PC-3 (cell line): ENCODE measurements at places on chromosomes 6 and 20. TPM values are rescaled to one million over a fixed set of nuclear protein-coding genes. Genes with fewer than 3 reads are reported as not detected.

DNA sequence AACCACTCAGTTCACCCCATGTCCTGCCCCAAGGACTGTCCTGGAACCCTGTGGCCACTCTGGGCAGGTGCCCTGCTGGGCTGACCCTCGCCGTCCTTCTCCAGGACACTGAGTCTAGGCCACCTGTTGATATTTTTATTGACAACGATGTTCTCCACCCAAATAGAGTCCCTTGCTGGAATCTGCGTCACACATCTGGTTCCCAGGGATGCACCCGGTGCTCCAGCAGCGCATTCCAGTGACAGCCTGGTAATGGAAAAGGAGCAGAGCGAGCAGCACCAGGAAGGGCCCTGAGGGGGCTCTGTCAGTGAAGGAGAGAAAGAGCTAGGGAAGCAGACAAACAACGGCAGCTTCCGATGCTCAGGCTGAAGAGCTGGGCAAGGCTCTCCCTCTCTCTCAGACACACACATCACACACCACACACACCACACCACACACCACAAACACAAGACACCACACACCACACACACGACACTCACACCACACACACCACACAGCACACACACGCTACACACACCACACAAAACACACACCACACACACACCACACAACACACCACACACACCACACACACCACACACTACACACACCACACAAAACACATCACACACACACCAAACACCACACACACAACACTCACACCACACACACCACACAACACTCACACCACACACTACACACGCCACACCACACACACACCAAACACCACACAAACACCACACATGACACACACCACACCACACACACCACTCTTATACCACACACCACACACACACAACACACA lies 117.9 kb upstream of the THBS2 start:
- no peak for DNase-seq

DNA sequence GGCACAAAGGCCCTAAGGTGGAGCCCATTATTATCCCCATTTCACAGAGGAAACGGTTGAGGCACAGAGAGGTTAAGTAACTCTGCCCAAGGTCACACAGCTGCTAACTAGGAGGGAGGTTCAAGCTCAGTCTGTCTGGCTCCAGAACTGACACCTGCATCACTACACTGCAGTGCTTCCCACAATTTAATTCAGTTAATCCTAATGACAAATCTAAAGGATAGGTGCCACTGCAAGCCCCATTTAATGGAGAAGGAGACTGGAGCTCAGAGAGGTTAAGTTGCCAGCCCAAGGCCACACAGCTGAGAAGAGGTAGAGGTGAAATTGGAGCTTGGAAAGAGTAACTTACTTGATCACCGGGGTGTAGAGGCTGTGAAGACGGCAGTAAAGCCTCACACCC lies 148.8 kb downstream of the PREX1 start:
- no peak for DNase-seq

The TAAR6 gene
- not detected in 2 replicates for total RNA-seq

DNA sequence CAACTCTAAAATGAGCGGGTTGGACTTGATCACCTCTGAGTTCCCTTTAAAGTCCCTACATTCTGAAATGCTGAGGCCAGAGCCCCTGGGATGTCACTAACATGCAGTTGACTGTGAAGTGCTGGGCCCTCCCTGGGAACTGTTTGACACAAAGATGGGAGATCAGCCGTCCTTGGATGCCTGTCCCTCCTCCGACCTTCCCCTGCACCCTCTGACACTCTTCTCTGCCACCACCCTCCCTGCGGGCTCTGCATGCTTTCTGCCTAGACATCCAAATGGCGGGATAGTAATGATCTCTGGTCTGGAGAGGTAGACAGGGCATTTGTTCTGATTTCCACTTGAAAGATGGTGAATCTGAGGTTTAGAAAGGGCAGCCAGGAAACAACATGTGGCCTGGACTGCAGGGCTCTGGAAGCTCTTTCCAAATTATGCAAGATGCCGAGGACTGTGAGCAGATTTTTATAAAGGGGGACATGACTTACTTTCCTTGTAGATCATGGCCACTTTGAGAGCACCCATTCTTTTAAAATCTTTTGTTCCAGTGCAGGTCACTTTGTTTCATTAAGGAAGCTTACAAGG lies 113.2 kb downstream of the ZDHHC14 start:
- no peak for DNase-seq

GRCh38 chr20:22385602-22386305 lies 198.6 kb downstream of the FOXA2 start:
- DNase-seq, result peak; percentile 60

- DNase-seq, result no peak
These were observed 64.0 kb upstream of the TXNDC5 start for GRCh38 chr6:7974565-7974937.

- no peak for DNase-seq
These were observed 2.0 kb downstream of the ARFGAP1 start for GRCh38 chr20:63274381-63275228.

The HLA-DRB5 gene
- not detected in 2 replicates for total RNA-seq

DNA sequence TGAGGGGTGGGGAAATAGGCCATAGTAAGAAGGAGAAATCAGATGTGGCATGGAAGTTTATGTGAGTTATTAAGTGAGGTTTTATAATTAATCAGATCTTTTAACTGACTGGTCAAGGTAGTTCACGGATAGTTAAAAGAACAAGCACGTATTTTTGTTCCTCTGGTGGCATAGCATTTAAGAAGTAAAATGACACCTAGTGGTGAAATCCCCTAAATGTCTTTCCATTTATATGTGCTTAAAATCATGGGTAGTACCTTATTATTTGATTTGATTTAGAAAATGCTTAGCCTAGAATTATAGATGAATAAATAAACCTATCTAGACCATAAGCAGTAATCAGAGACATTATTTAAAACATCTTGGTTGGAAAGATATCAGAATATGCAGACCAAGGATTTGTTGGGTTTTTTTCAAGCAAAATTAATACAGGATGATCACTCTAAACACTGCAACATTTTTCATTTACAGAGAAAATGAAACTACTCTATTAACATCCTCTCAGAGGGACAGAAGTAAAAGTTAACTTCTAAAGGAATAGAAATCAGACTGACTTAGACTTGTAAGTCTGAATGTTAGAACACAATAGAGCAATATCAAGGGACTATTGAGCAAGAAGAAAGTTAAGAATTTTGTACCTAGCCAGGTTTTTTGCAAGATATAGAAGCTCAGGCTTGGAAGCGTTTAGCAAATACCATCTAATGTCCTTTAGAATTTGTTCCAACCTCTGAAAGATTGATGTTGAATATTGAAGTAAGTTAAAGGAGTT lies 81.1 kb downstream of the STXBP5 start:
- peak; percentile 68 for DNase-seq

The CENPW gene
- 28.9 and 33.6 TPM in 2 replicates for total RNA-seq

The CTAGE9 gene
- not detected in 2 replicates for total RNA-seq

GRCh38 chr20:5529331-5530148 lies 212.8 kb upstream of the PROKR2 start:
- DNase-seq, result peak; percentile 87

The GJA10 gene
- total RNA-seq, result not detected in 2 replicates

DNA sequence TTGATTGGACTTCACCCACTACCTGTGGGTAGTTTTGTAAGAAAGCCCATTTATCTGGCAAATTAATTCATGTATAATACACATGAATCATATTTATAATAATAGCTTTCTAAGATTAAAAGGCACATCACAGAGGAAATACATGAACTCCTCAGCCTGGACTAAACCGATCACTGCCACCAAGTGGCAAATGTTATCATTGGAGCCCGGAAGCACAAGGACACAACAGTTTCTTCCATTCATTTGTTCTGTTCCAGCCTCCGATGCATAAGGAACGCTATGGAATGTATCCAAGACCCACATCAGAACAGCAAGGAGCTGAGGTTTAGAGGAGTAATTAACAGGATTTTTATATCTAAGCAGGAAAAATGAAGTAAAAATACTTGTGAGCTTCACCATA lies 13.9 kb upstream of the IPCEF1 start:
- peak; percentile 47 for DNase-seq

DNA sequence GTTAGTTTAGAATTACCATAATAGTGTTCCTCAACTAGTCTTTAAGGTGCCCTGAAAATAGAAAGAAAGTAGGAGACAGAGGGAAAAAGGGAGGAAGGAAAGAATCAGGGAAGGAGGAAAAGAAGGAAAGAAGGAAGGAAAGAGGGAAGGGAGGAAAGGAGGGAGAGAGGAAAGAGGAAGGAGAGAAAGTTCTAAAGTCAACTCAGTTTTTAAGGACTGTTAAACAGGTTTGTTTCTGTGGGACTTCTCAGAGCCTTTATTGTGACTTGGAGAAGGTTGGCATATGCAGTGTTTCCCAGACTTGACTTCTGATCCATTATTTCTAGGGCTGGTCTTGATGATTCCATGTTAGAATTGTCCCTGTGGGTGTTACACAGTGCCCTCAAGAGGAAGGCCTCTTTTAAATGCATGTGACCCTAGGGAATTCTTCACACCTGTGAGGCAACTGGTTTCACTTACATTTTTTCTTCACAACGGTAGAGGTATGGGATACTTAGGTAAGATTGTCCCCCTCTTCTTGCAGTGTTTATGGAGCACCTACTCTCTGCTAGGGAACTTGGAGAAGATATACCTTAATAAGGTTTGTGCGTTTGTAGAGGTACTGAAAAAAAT lies 132.7 kb upstream of the GMDS start:
- no peak for DNase-seq

GRCh38 chr6:97110149-97110548 lies 172.9 kb downstream of the MMS22L start:
- no peak for DNase-seq

GRCh38 chr6:142489722-142490610 lies 188.2 kb downstream of the ADGRG6 start:
- no peak for DNase-seq

GRCh38 chr6:44221291-44221960 lies 2.0 kb upstream of the SLC29A1 start:
- peak; percentile 81 for DNase-seq

The VWA7 gene
- 0.98 and 1.9 TPM in 2 replicates for total RNA-seq

GRCh38 chr20:12179692-12180091 lies 262.0 kb downstream of the BTBD3 start:
- no peak for DNase-seq

The TEAD3 gene
- total RNA-seq, result 9.2 and 15.4 TPM in 2 replicates

DNA sequence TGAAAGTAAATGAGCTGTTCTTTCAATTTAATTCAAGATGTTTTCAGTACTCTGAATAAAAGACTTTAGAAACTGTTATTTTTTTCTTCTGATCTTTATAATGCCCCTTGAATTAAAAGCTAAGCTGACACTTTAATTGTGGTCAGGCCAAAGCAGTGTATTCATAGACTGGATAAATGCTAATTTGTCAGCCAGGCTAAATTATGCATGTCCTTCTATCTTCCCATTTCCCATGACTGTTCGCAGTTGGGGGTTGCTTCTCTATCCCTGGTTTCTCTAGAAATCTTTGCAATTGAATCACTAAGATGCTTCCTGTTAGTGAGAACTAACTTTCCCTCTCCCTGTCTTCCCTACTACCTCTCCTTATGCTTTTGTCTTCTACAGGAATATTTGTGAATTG lies 396.2 kb downstream of the RFPL4B start:
- DNase-seq, result no peak

- no peak for DNase-seq
These were observed 104.7 kb downstream of the ARMC2 start for GRCh38 chr6:108952776-108953486.

DNA sequence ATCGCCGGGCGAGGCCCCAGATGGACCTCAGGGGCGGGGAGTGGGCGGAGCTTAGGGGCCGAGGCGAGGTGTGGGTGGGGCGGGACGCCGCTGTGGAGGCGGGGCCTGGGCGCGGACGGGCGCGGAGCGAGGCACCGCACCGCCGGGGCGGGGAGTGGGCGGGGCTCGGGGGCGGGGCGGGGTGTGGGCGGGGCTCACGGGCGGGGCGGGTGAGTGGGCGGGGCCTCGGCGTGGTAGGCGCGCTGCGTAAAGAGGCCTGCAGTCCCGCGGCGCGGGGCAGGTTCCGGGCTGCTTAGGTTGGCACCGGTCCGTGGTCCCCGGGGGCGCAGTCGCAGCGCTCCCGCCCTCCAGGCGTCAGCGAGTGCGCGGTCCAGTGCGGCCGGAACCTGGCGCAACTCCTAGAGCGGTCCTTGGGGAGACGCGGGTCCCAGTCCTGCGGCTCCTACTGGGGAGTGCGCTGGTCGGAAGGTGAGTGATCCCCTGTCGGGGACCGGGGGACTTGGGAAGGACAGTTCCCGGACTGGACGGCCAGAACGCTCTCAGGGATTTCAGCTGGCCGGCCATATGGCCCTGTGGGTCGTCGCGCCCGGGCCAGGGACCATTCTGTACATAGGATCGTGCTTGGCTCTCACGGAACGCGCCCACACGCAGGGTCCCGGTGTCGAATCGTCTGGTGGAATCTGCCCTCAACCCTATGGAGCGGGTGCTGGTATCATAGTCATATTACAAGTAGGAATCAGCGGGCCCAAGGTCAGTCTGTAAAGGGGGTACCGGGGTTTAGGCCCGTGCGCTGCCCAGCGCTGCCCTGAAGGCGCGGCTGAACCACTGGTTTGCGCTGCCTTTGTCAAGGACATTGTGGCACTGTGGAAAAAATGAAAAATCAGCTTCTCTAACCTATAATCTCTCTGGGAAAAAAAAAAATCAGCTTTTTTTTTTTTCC lies at the start of gene NQO2:
NQO2 (plus strand) TSS at position 277 of the 940 bp plus-strand sequence. CDS start 6,659 bp downstream, outside the sequence.
- peak; percentile 89 for DNase-seq

DNA sequence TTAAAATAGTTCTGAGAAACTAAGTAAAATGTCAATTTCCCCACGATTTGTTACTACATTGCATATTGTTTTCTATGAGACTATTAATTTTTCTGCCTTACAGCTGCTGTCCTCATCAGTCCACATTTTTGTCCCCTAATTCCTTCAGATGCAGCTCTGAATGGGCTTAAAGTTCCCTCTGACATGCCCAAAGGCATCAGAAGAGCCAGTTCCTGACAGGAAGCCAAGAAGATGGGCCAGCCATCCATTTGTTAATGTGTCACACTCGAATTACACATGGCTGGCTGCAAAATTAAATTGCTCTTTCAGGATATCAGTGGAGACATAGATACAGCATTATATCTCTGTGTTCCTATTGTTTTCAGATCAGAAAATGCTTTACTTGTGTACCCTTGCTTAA lies 1223.0 kb downstream of the EPHA7 start:
- DNase-seq, result no peak
